ENCODE measurements at places on chromosomes 7 and 10.

GRCh38 chr7:43904533-43905208, 1.7 kb downstream of the URGCP start:
- DNase-seq = no peak

DNA sequence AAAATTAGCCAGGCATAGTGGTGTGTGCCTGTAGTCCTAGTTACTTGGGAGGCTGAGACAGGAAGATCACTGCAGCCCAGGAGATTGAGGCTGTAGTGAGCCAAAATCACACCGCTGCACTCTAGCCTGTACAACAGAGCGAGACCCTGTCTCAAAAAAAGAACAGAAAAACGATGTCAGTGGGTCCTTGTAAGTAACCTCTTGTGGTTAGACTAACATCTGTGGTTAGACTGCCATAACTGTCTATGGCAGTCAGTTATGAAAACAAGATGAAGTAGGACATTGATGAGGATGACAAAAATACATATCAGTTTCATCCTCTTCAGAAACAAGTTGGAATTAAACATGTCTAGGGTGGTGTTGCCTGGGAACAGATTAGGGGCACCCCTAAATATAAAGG, 53.3 kb downstream of the AKAP9 start:
- DNase-seq = no peak

GRCh38 chr7:76267107-76267893, 35.2 kb upstream of the HSPB1 start:
- DNase-seq = no peak

DNA sequence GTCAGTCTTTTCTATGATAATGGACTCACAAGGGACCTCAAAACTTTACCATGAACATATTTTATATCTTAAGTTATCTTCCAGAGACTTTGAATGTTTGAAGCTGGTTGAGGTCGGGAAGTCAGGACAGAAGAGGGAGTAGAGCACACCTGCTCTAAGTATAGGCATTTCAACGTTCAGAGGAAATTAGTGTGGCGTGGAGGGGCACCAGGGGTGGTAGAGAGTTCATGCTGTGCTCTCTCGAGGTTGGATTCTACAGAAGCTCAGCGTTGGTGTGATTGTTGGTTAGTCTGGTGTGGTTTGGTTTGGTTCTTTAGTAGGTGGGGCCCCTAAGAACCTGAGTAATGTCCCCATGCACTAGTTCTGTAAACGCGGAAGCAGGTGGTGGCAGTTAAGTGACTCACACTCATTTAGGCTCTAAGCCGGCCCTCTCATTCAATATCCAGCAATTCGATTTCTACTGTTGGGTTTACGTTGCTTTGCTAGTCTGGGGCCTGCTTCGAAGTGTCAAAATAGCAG, 19.8 kb downstream of the CNTNAP2 start:
- no peak for DNase-seq

DNA sequence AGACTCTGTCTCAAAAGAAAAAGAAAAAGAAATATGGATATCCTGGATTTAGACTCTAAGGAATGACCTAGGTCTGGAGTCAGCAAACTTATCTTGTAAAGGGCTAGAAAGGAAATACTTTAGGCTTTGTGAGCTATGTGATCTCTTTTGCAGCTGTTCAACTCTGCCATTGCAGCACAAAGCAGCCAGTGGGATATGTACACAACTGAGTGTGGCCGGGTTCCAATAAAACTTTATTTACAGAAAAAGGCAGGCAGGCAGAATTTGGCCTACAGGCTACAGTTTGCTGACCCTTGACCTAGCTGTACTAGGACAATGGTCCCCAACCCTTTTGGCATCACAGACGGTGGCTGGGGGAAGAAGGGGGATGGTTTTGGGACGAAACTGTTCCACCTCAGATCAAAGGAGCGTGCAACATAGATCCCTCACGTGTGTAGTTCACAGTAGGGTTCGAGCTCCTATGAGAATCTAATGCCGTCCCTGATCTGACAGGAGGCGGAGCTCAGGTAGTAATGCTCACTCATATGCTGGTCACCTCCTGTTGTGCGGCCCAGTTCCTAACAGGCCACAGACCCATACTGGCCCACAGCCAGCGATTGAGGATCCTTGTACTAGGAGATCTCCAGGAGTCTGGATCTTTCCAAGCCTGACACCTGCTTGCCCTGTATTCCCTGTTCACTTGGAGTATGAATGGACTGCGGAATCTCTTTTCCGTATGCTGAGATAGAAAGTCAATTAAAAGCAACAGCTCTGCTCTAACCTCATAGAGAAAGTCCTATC, 63.0 kb downstream of the CUL1 start:
- DNase-seq = no peak

DNA sequence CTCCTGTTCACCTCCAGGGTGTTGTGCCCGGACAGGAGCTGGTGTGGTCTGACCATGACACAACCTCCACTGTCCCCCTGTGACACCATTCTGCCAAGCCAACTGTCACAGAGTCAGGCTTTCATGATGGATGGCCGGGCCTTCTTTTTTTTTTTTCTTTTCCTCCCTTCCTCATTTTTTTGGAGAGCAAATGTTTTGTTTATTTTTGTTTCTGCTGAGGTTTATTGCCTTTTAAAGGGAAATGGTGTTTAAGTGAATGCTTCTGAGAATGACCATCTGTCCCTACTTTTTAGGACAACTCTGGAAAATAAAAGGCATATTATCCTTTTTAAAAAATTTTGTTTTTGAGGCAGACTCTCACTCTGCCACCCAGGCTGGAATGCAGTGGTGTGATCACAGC, 115.1 kb upstream of the NPS start:
- no peak for DNase-seq

- DNase-seq = no peak
Observed at GRCh38 chr10:91643700-91644099, 10.8 kb upstream of the PPP1R3C start.

- no peak for DNase-seq
Observed at GRCh38 chr7:7732621-7733281, 14.3 kb upstream of the RPA3 start.

DNA sequence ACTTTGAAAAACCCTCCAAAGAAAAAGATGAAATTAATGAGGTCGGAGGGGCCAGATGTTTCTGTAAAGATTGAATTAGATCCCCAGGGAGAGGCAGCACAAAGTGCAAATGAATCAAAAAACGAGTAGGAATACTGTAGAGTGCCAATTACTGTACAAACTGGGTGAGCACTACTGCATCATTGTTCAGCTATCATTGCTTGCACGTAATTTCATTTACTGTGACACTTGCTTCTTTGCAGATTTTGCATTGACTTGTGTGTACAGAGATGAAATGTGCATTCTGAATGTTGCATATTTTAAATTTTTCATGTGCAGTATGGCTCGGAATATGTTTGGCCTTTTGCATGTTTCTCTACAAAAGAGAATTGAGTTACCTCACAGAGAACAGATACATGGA, 123.7 kb downstream of the LCOR start:
- no peak for DNase-seq

- DNase-seq = no peak
Observed at GRCh38 chr10:130958981-130959751, 352.4 kb downstream of the TCERG1L start.

DNA sequence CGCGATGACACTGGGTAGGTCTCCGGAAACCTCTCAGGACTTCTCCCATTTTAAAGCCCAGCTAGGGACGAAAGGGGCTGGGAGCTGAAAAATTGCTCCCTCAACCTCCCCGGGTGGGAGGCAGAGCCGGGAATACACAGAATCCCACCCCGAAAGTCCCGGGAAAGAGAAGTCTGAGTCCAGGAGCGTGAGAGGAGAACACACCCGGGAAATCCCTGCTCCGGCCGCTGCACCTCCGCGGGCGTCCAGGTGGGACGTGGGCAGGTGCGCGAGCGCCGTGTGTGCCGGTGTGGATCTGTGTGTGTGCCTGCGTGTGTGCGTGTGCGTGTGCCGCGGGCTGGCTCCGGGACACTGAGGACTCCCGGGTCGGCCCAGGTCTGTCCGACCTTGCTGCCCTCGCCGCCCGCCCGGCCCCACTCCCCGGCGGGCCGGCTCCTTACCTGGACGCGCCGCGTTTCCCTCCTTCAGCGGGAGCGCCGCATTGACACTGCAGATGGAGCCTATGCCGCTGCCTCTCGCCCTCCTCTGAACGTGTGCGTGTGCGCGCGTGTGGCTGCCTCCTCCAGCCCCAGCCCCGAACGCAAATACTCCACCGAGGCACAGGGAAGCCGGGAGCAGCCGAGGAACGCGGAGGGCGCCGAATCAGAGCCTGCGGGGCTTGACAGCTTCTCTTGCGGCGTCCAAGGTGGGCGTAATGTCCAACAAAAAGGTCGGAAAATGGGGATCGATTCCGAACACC, at the start of gene PLXNA4:
PLXNA4 (minus strand) TSS at position 489 of the 739 bp plus-strand sequence. CDS start 67,777 bp downstream, outside the sequence.
- DNase-seq = no peak

- no peak for DNase-seq
Observed at GRCh38 chr10:110503528-110504110, 5.9 kb downstream of the DUSP5 start.

DNA sequence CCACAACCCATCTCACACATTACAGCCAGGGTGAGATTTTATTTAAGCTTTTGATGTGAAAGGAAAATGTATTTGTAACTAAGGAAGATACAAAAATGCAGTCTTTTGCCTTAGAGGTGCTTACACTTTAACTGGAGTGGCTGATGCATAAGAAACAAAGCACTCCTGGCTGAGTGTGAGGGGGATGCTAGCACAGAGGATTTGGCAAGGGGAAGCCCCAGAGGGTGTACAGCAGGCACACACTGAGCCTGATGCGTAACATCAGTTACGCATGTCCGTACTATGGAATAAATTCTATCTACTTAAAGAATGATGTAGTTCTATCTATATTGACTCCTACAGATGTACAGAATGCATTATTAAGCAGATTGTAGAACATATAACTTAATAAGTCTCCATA, 17.8 kb downstream of the GIMAP8 start:
- DNase-seq = no peak

- no peak for DNase-seq
Observed at GRCh38 chr7:114182837-114183236, 231.8 kb upstream of the FOXP2 start.

DNA sequence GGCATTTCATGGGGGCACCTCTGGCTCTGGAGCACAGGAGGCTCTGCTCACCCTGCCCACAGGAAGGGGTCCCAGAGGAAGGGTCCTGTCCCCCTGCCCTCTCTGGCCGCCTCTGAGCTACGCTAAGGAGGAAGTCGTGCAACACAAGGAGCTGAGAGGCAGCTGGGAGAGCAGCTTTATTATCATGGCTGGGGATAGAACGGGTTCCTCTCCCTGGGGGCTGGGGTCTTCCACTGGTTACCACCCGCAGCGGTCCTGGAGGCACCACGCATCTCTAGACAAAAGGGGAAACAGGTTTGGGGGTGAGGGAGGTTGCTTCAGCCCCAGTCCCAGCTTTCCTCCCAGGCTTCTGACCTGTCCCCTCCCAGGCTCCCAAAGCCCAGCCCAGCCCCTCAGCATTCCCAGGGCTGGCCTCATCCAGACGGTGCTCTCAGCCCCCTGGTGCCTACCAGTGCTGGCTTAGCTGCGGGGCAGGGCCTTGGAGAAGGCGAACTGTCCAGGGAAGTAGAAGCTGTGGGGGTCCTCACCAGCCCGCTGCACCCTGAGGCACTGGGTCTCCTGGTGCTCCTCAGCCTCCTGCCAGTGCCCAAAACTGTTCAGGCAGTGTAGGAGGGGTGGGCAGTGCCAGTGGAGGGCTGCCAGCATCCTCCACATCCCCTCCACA, 3.1 kb downstream of the RARRES2 start:
- DNase-seq = no peak

GRCh38 chr7:44377134-44377463, 51.7 kb upstream of the CAMK2B start:
- no peak for DNase-seq

GRCh38 chr10:29955329-29955935, 104.0 kb downstream of the JCAD start:
- DNase-seq = no peak

DNA sequence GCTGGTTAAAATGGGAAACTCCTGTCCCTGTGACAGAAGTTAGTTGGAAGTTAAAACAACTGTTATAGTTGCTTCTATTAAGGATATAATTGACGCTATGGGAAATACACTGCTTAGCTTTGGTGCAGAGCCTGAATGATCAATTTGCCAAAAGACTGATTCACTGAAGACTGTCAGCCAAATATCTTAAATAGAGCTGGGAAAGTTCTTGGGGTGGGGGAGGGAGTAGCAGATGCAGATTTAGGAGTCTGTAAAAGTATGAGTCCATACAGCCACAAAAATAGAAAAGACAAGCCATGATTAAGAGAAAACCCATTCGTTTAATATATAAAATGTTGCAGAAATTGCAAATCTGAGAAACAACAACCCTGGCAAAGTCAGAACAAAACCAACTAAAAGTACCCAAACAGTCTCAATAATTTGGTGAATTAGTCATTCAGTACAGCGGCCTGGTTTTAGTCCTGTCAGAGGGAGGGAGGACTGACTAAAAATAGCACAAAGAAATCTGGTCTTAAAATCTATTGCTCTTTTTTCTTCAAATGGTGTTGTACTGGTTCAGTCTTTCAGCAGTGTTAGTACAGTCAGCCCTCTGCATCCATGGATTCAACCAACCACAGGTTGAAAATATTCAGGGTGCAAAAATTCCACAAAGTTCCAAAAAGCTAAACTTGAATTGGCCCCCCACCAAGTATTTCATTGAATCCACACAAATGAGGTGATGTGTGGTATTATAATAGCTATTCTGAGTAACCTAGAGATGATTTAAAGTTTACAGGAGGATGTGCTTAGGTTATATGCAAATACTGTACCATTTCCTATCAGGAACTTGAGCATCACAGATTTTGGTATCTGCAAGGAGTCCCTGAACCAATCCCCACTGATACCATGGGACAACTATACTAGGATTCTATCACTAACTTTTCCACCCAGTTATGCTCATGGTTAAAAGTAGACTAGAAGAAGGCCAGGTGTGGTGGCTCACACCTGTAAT, 30.0 kb downstream of the STK17A start:
- no peak for DNase-seq

GRCh38 chr10:24465891-24466818, 257.2 kb downstream of the KIAA1217 start:
- peak; percentile 9 for DNase-seq

- no peak for DNase-seq
Observed at GRCh38 chr7:103824251-103824650, 165.2 kb downstream of the RELN start.

DNA sequence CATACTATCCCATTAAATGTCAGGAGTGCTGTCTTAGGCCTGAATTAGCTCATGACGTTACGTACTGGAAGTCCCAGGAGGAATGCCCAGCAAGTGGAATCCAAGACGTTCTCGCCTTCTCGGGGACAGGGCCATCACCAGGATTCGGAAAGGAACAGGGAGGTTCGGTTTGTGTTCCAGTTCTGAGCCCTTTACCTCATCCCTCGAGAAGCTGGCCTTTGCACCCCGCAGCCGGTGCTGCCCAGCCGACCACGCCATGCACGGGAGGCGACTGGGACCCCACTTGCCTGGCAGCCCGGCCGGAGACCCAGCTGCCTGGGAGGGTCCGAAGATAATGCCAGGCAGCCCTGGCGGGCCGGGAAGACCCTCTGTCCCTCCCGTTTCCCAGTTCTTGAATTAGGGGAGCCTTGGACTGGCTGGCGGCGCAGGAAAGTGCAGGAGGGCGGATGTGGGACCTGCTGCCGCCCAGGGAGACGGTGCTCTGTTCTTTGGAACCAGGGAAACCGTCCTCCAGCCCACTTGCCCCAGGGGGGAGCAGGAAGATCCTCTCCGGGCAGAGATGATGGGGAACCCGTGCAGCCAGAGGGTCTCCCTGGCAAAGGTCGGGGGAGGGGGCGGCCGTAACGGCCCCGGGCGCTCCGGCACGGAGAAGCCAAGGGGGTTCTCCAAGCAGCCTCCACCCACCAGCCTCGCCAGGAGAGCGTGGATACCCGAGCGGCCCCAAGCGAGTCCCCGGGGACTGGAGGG, 671 bp upstream of the CHST3 start:
- no peak for DNase-seq
